ENCODE measurements at places on chromosomes 16 and 17.

DNA sequence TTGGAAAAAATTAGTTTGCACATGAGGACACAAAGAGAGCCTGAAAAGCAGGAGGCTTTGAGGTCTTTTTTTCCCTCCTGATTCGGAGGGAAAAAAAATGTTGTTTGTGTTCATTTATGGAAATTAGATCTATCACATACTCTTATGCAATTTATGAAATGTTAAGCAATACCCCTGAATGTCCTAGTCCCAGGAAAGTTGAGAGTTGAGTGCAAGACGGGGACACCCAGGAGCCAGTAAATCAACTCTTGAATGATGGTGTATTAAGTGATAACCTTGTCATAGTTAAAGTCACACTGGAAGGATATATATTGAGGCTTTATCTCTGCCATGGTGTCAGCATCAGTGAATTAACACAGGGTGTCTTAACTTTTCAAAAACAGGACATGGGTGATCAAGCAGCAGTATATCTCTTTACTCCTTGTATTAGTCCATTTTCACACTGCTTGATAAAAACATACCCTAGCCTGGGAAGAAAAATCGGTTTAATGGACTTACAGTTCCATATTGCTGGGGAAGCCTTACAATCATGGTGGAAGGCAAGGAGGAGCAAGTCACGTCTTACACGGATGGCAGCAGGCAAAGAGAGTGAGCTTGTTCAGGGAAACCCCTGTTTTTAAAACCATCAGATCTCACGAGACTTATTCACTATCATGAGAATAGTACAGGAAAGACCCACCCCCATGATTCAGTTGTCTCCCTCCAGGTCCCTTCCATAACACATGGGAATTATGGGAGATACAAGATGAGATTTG is 469.0 kb downstream of the MAF start:
- no peak for DNase-seq

DNA sequence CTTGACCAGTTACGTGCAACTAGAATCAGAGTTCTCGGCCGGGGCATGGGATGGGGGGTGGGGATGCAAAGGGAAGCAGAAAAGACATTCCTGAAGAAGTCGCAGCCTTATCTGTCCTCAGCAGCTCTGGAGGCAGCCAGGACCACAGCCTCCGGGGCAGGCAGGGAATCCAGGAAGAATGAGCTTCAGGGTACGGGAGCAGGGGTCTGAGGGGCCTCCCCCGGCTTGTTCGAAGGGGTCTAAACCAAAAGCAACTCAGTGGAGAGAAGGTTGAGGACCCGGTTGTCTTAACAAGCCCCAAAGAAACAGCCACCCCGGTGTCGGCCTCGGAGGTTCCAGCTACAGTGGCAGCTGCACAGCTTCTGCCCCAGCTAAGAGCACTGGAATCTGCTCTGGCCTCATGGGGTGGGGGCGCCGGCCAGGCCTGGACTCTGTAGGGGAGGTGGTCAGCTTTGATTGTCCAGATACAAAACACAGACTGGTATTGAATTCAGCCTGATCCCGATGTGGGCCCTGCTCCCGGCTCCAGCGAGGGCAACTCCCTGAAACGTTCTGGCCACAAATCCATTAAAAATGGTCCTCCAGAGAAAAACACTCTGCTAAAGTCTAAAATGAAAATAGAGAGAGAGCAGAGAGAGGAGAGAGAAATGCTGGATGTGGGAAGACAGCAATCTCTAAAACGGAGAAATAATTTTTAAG is 7.7 kb downstream of the HOXB4 start:
- no peak for DNase-seq

GRCh38 chr16:82056550-82056896 is 21.5 kb downstream of the HSD17B2 start:
- no peak for DNase-seq

DNA sequence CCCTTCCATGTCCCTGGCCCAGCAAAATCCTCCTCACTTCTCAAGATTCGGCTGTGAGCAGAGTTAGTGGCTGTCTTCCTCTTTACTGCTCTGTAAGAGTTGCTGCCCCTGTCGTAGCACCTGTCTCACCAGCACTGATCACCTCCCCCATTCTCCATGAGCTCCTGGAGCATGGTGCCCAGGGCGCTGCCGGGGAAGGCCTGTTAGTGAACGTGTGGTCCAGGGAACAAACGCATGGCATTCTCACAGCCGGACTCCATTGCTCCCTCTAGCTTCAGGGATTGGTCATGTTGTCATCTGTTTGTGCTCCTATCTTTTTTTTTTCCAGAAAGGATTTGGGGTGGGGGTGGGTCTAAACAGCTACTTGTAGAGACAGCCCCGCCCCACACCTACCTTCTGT is 141.2 kb downstream of the CMIP start:
- DNase-seq, result no peak

GRCh38 chr17:753418-753817 is 1.4 kb upstream of the GEMIN4 start:
- DNase-seq, result no peak

GRCh38 chr17:17181666-17182597 is 24.2 kb downstream of the PLD6 start:
- peak; percentile 31 for DNase-seq

DNA sequence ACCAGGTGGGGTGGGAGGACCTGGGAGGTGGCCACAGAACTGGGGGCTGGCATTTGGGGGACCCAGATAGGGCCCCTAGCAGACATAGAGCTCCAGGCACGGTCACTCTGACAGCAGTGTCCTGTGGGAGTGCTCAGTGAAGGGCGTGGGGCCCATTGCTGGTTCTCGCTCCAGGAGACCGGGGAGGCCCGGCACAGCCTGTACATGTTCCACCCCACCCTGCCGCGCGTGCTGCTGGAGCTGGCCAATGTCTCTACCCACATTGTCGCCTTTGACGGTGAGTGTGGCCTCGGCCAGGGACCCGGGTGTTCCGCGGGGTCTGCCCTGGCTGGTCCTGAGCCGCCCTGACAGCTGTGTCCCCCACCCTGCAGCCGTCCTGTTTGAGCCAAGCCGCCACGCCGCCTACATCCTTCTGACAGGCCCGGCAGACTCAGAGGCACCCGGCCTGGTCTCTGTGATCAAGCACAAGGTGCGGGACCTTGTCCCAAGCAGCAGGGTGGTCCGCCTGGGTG is 11.2 kb downstream of the RGS11 start:
- DNase-seq, result no peak

DNA sequence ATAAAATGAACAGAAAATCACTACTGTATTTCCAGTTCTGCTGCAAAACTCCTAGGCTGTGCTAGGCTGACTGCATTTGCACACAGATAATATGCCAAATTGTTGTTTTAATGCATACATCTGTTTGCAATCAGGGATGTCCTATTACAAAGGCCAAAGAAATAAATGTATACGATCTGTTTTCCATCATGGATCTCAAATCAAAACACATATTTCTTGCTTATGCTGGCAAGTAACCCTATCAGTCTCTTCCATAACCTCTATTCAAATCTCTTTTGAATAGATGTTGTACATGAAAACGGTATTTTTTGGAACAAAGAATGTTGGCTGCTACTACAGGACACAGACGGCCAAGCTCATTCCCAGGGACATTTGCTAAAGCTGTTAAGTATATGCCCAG is 56.6 kb downstream of the DUSP14 start:
- DNase-seq, result no peak

GRCh38 chr16:2082171-2082982 is 34.6 kb downstream of the TSC2 start:
- no peak for DNase-seq

DNA sequence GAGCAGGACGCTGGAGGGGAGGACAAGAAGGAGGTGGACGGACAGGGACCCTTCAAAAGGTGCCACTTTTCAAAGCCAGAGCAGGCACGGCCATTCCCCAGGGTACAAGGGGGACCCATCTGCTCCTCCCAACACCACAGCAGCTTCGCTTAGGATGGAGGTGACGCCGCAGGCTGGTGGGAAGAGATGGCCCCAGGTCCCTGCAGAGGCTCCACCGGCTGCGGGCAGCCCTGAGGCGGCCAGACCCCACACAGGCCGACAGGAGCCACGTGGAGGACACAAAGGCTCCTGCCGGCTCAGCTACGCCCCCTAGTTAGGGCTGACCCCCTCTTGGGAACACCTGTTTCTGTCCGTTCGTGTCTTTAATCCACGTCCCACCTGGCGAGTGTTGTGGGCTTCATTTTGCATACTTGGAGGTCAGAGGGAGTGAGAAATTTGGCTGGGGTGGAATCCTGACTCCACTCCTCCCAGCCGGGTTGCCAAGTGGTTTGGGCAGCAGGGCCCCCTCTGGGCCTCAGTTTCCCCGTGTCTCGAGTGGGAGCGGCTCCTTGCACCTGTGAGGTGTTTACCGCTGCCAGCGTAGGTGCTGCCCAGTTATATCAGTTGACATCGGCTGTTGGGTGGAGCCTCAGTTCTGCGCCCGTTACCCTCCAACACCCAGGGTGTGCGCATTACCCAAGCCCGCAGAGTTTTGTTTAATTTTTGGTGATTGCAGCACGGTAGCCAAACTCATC is 5.8 kb upstream of the FN3KRP start:
- DNase-seq, result no peak

GRCh38 chr16:20939611-20940010 is 39.0 kb downstream of the LYRM1 start:
- peak; percentile 30 for DNase-seq

DNA sequence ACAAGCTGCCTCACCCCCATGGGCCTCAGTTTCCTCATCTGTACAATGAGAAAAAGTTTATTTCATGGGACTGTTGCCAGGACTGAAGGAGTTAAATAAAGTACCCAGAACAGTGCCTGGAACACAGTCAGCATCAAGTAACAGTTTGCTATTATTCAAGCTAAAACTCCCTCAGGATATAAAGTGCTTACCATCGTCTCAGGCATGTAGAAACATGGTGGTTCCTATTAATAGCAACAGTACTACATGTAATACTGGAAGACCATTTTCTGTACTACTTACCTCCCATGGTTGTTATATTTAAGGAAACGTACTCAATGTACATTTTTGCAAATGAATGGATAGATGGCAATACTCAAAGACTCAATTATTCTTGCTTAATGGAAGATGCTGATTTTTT is 93.4 kb downstream of the NCOR1 start:
- no peak for DNase-seq

DNA sequence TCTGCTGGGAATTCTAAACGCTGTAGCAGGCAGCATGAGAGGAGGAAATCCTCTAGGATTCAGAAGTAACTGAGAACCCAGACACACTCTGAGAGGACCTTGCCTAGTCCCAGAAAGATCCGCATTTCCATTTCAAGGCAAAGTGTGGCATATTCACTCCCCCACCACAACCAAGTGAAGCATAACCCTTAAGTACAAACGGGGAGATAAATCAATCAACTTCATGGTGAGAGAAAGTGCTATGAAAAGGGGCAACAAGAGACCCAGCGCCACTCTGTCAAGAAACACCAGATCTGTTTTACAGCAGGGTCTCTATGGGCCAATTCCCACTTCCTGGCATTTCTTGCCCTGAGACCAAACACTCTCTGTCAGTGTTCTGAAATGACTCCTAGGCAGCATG is 68.3 kb downstream of the SMG6 start:
- no peak for DNase-seq

- DNase-seq, result no peak
These were observed 33.5 kb downstream of the TK2 start for GRCh38 chr16:66516509-66516807.

- peak; percentile 78 for DNase-seq
These were observed 4.0 kb upstream of the ZNF267 start for GRCh38 chr16:31869511-31870201.

- DNase-seq, result no peak
These were observed 240.6 kb upstream of the ZFHX3 start for GRCh38 chr16:73288520-73288919.

DNA sequence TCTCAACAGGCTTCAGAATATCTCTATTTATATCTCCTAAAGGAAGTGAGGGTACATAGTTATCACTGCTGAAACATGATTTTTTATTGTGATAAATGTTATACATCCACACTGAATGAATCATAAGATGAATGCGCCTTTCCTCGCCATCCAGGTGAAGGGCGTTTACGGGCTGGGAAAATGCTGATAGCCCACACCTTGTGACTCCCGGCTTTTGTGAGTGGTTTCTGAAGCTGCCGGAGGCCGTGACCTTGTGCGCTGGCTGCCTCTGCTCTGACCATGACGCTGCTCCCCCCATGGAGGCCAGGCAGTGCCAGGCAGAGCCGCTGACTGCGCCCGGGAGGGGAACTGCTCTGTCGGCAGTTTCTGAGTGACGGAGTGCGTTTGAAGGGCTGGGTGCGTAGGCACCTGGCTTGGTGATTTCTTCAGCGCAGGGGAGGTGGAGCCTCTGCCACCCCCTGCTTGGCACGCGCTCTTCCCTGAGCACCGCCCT is 97.2 kb downstream of the RAP1GAP2 start:
- no peak for DNase-seq

DNA sequence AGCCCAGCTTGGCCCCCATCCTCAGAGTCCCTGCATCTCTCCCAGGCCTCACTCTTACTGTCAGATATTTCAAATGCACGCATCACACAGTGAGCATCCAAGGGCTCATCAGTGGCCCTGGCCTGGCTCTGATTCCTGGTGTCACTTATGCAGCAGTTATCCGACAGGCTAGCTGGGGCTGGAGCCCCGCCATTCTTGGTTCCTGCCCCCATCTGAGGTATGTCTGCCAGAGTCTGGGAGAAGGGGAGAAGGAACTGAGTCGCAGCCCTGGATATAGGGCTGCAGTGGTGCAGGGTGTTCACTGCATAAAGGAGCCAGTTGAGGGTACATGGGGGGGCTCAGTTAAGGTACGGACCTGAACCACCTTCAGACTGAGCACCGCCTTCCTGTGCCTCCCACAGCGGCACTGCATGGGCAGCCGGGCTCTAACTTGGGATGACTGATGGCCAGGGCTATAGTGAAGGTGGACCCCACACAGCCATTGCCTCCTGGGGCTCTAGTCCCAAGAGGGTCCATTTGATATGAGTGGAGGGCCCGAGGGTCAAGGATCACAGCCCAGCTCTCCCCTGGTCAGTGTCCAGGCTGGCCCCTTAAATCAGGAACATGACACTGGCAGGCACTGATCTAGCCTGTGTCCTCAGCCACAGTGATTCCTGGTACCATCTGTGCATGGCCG is 1.8 kb upstream of the RASD1 start:
- DNase-seq, result no peak

GRCh38 chr17:17325228-17325627 is 22.1 kb downstream of the NT5M start:
- no peak for DNase-seq

- no peak for DNase-seq
These were observed 431.8 kb downstream of the PMP22 start for GRCh38 chr17:14833201-14833785.

DNA sequence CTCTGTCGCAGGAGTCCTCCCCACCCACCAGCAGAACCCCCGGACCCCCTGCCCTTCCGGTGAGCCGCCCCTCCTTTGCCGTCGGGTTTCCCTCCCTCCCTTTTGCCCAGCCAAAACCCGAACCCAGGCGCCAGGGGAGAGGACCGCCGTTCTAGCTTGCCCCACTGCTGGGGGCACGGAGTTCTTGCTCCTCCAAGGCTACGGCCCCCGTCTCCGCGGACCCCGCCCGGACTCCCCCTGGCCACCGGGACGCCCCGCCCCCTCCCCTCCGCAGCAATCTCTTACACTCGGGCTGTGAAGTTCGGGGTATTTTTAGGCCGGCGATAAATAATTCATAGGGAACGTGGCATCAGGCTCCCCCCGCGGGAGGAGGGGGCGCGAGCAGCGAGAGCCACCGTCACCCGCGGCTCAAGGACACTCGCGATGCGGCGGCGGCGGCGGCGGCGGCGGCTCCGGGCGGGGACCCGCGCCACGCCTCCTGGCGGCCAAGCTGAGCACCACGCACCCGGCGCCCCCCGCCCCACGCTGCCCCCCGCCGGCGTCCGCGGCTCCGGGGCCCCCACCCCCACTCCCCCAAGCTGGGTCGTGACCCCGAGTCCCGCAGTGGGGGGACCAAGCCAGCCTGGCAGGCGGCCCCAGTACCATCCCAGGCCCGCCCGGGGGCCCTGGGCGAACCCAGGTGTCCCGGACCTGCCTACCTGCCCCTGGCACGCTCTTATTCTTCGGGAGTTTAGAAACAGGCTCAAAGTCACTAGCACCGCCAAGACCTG is at the start of gene GRIN2C:
GRIN2C (minus strand) TSS at position 427 of the 770 bp plus-strand sequence. CDS start 4,793 bp downstream, outside the sequence.
- DNase-seq, result peak; percentile 51

Data from activated T-cell treated with anti-CD3 and anti-CD28 coated beads, Interleukin-2, amount 50 U/mL, for 72 hours (primary cell).